ENCODE measurements at places on chromosomes 3 and 15. TPM values are rescaled to one million over a fixed set of nuclear protein-coding genes. Genes with fewer than 3 reads are reported as not detected.

The MYRIP gene
- total RNA-seq, result 3.7 TPM

The GP9 gene
- total RNA-seq, result not detected

The PLA2G4F gene
- total RNA-seq, result 1.5 TPM

The ERICH6 gene
- not detected for total RNA-seq

The MYL3 gene
- total RNA-seq, result 33.1 TPM

The TEX55 gene
- total RNA-seq, result not detected

The SEC61A1 gene
- 122 TPM for total RNA-seq

The GPR149 gene
- total RNA-seq, result 0.41 TPM

The TAGLN3 gene
- 1.6 TPM for total RNA-seq

The SAMD7 gene
- not detected for total RNA-seq

The GOLGA6D gene
- total RNA-seq, result not detected

The NAA80 gene
- 5.6 TPM for total RNA-seq

The P2RY14 gene
- total RNA-seq, result 2.9 TPM

The CNTN4 gene
- 34.3 TPM for total RNA-seq

The HACD3 gene
- total RNA-seq, result 50.7 TPM

The EOMES gene
- 0.31 TPM for total RNA-seq

The LMAN1L gene
- not detected for total RNA-seq

The FAM107A gene
- total RNA-seq, result 1.7 TPM

The MORC1 gene
- total RNA-seq, result not detected

The ZNF80 gene
- not detected for total RNA-seq

The ATP13A5 gene
- 0.31 TPM for total RNA-seq

The ADPGK gene
- 40.5 TPM for total RNA-seq

All from tongue (tissue), 3 donors.